ENCODE measurements at places on chromosomes 2 and 18. TPM values are rescaled to one million over a fixed set of nuclear protein-coding genes. Genes with fewer than 3 reads are reported as not detected.

DNA sequence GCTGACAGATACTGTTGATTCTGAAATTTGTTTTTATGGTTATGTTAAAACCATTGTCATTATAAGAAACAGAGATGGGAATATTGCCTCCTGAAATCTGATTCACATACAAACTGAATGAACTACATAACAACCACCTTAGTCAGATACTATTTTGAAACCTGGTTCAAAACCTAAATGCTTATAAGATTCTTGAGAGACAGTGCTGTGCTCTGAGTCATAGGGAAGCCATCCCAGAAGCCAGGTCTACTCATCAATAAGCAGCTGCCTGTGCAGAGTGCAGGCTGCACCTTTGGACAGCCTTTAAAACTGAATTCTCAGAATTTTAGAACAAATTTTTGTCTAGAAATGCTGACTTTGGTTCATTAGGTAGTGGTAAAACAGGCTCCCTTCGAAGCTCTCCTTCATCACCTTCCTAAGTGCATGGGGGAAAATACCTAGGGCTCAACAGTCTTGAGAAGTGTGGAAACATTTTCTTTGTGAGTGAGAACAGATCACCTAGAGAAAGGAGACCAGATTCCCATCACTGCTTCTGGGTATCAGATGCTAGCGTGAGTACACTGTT lies at the start of gene SERPINB7:
SERPINB7 (plus strand) TSS at position 253 of the 565 bp plus-strand sequence. CDS start 6,955 bp downstream, outside the sequence.
- DNase-seq = peak; percentile 98

- DNase-seq = no peak
Observed at GRCh38 chr18:12334366-12334808, 26.3 kb downstream of the TUBB6 start.

- no peak for DNase-seq
Observed at GRCh38 chr2:236055471-236055870, 112.7 kb downstream of the GBX2 start.

GRCh38 chr2:210956101-210956500 lies 399.7 kb downstream of the CPS1 start:
- DNase-seq = peak; percentile 20

The AGXT gene
- total RNA-seq = not detected

DNA sequence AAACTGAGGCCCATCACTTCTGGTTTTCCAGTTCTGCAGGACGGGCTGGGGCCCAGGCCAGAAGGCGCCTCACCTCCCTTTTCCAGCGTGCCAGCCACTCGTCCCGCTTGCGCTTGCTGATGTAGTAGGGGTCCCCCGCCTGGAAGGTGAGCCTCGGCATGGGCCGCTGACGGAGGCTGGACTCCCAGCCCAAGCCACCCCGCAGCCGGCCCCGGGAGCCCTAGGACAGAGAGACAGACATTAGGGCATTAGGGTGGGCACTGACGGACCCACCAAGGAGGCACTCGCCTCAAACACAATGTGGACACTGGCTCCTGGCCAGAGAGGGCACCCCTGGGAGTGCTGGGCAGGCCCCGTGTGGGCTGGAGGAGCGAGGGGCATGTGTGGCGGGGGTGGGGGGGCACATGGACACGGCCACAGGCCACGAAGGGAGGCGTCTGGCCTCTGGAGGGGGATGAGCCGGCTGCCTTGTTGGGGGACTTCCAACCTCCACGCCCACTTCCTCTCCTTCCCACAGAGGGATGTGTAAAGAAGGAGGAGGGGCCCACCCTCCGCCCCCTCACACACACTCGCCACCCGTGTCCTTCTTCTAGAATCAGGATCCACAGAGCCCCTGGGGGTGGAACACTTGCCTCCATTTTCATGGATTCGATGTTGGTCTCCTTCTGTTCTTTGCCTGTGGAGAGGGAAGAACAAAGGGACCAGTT lies 66.7 kb downstream of the DNMT3A start:
- DNase-seq = no peak

DNA sequence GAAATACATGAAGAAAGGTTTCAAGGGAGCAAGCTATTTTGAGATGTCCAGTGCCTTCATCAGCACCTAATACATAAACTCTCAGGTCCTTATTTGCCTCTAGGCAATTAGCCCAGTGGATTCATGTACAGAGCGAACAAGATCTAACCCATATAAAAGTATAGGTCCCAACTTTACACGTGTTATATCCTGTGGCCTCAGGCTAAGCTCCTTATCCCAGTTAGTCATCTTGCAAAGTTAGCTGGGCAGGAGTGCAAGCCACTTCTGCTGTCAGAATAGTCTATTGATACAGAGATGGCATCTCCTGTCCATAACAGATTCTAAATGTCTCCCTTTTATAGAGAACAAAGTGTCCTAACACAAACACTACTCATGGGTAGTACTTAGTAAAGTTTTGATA lies 203.9 kb upstream of the PIK3C3 start:
- DNase-seq = peak; percentile 64

The ADAM23 gene
- total RNA-seq = 0.13 TPM

- DNase-seq = peak; percentile 21
Observed at GRCh38 chr2:43074052-43074451, 152.4 kb downstream of the ZFP36L2 start.

- DNase-seq = no peak
Observed at GRCh38 chr18:12862874-12863482, 21.1 kb downstream of the PTPN2 start.

GRCh38 chr18:48547531-48547981 lies 8.7 kb downstream of the CTIF start:
- no peak for DNase-seq

DNA sequence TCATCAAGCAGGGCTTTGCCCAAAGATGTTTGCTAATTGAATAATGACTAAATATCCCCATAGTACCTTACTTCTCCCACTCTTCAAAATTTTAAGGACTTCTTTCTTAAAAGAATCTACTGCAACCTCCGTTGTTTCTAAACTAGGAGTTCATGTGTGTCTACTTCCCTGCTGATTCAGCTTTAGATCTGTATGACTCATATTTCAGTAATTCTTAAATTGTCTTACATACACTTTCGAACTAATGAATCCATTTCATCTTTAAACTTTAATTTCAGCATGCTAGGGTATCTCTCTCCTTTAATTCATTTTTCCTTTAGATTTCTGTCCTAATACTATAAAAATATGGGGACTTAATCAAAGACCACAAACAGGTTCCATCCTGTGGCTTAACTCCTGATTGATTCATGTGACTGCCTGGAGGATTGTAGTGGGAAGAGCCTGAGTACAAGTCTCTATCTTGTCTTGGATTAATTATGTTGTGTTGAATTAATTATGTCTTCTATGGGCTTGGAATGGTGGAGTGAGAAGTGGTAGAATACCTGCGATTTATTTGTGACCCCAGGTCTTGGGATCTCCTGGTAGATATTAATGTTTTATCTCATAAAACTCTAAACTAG lies 24.9 kb upstream of the COL5A2 start:
- peak; percentile 79 for DNase-seq

GRCh38 chr2:144461308-144461766 lies 58.6 kb downstream of the ZEB2 start:
- DNase-seq = no peak

DNA sequence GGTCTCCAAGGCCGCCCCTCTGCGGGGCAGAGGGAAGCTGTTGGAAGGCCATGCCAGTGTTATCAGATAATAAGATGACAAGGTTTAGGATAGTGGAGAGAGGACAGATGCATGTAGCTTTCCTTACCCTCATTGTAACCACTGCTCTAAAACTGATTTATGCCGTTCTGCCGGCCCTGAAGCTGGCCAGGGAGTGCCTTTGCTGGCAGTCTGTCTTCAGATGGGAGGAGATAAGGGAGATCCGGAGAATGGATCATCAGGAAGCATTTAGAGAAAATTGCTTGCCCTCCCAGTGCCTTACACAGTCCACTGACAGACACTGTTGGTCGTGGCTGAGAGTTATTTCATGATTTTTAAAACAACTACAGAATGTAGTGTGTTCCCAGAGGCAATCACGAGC lies 35.4 kb upstream of the MYO3B start:
- DNase-seq = no peak

- DNase-seq = peak; percentile 72
Observed at GRCh38 chr2:134140251-134140661, 113.6 kb upstream of the MGAT5 start.

- DNase-seq = no peak
Observed at GRCh38 chr18:7902399-7902839, 335.3 kb downstream of the PTPRM start.

GRCh38 chr2:51612387-51612786 lies 580.5 kb upstream of the NRXN1 start:
- DNase-seq = no peak

The ESCO1 gene
- total RNA-seq = 17.8 TPM

The PID1 gene
- total RNA-seq = 9.5 TPM

The GPR155 gene
- total RNA-seq = 1.3 TPM

DNA sequence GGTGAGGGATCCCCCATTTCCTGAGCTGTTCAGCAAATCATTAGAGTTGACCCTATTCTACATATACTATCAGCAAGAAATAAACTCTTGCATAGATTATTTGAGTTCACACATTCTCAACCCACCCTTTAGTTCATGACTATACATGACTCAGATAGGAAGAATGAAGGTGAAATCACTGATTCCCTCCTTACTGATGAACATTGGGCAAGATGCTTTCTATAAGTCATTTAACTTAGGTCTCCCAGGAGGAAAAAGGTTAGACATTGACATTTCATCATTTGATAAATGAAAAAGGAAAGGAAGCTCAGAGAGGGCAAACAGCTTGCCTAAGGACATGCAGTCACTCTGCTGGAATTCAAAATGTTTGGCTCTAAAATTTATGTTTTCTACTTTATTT lies 408.0 kb downstream of the TMEM182 start:
- DNase-seq = peak; percentile 96

DNA sequence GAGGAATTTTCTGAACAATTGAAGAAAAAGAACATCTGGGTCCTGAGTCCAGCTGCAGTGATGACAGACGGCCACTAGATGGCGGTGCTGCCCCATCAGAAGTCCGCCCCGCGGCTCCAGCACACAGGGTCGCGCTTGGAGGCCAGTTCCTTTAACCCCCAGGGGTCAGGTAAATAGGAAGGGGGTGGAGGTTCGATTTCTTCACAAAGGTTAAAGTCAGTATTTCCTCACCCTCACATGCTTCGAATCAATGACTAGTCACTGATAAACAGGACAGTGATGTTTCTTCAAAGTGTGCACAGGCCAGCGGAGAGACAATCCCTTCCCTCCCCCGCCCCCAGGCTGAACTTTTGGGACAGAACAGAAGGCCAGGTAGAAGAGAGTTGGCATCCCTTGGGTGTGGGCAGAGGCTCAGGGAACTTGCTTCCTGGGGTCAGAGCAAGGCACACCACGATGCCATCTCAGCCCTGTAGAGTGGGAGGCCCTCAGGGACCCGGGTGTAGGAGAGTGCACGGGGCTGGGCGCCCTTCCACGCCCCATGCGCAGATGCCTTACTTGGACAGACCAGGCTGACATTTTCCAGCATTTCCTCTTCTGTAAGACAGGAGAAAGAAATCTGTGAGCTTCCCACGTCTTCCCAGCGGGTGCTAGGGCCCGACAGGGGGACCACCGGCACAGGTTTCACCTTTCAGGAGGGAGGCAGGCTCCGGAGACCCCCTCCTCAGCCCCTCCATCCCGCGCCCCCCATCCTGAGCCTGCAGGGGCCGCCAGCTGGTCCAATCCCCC lies 722 bp downstream of the APOB start:
- peak; percentile 22 for DNase-seq

DNA sequence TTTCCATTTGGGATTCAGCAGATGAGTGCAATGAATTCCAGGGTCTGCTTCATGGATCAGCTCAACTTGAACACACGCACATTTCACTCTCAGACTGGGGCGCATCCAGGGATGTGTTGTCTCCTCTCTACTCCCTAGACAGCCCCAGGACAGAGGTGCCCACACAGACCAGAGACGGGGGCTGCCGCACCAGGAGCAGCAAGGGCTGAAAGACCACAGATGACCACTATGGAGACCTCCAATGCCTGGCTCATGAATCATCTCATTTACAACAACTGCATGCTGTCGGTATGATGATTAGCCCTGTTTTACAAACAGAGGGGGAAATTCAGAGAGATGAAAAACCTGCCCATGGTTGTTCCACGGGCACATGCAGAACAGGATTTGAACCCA lies 63.1 kb downstream of the CYP26B1 start:
- no peak for DNase-seq

GRCh38 chr2:203105996-203106395 lies 91.3 kb downstream of the NBEAL1 start:
- DNase-seq = peak; percentile 8

DNA sequence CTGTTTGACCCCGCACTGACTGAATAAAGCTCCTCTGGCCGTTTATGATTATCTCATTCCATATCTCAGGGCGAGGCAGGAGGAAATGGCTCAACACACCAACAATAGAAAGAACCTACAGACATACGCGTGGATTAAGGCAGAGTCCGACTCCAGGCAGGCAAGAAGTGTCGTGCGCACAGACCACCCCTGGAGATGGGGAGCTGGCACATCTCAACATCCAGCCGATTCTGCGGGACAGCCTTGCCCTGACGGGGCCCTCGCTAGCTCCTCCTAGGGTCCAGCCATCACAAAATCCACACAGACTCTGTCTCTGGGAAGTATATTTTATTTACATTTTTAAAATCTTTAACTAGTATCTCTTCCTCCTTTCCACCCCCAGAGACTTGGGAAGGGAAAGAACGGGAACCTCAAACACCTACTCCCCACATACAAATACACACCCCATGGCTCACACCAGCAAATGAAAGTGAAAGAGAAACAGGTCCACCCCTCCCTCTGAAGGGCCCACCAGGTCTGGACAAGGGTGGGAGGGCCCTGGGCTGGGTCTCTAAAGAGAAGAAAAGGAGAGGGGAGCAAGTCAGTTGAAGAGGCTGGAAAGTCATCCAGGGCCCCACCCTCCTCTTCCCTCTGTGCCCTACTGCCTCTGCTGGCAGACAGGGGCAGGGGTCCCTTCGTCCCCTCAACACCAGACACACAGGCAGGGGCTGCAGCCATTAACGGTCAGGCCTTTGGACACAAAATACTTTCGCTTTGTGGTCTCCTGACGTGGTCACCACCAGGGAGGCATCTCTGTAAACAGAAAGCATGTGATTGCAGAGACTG lies 3.2 kb downstream of the GPBAR1 start:
- no peak for DNase-seq

The CRYBA2 gene
- total RNA-seq = not detected

- DNase-seq = no peak
Observed at GRCh38 chr18:14933049-14933851, 185.3 kb downstream of the ANKRD30B start.

DNA sequence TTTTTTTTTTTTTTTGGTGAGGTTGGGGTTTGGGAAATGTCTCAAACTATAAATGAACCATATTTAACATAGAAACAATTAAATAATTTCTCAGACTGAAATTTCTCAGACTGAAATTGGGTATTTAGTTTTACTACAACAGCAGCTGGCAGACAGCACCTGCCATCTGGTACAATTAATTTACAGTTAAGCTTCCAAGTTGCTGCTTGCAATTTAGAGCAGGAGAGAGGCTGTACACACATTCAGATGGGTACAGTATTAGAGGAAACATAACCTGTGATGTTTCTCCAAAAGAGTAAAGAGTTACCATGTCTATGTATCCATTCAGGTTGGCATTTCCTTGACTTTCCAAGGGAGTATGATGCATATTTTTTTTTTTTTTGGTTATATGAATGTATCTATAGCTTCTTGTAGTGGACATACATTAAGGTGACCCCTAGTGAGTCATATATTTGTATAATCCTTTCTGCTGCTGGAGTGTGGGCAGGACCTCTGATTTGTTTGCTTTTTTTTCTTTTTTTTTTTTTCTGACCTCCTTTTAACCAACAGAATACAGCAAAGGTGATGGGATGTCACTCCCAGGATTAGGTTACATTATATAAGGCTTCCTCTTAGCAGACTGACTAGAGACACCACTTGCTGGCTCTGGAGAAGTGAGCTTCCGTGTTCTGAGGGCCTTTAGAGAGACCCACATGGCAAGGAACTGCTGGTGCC lies 201.7 kb downstream of the PTH2R start:
- no peak for DNase-seq

Data from bronchial epithelial cell (primary cell).